ENCODE measurements at places on chromosomes 1 and 21.
A peak's percentile ranks its signal among the peaks of the same experiment; 100 is the strongest.

GRCh38 chr1:210796421-210796820 lies 337.5 kb downstream of the KCNH1 start:
- DNase-seq, result no peak

DNA sequence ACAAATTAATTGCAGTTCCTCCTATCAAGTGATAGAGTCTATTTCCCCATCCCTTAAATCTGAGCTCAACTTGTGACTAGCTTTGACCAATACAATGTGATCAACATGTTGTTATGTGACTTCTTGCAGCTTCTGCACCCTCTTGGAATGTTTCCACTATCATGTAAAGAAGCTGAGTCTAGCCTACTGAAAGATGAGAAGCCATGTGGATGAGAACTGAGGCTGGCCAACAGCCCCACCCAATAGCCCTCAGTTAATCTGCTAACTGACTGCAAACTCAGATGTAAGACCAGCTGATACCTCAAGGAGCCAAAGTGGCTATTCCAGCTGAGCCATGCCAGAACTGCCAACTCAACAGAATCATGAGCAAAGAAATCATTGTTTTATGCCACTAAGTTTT lies 44.0 kb downstream of the LYST start:
- no peak for DNase-seq

DNA sequence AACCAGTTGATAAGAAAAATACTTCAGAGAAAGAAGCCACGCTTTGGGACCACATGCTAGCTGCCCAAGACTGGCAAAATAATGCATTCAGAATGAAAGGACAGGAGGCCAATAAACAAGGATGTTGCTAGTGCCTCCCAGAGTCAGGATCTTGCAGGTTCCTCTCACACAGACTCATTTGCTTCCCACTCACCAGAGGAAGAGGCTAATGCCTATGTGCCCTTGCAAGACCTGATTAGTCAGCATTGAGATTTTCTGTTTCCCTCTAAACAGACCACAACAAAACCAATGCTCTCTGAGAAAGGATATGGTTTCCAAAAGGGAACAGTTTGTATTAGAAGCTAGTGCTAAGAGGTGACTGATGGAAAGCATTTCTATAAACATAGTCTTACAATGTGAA lies 85.7 kb downstream of the NRDC start:
- DNase-seq, result no peak

DNA sequence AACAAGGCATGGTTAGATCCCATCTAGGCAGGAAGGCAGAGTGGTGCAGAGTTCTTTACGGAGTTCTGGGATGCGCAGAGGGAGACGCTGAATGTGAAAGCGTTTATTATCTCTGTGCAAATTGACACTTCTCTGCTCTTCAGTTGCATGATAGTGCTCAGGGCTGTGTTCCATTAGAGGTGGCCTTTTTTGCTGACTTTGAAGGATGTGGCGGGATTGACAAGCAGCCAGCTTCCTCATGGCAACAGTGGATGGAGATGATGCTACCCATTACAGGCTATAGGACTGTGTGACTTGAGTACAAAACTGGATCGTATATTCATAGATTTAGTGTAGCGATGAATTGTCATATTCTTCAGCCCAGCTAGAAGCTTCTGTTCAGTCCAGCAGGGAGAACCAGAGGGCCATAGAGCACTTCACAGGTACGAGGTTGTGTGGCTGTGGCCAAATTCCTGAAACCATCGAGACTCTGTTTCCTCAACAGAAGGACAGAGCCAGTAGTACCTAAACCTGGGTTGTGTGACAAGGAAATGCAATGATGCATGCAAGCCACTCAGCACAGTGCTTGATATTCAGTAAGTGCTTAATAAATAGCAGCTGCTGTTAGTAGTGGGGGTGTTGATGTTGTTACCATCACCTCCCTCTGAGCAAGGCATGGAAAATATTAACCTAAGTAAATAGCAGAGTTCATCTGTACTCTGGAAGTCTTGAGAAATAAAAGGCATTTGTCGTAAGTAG lies 430.0 kb upstream of the KAZN start:
- no peak for DNase-seq

DNA sequence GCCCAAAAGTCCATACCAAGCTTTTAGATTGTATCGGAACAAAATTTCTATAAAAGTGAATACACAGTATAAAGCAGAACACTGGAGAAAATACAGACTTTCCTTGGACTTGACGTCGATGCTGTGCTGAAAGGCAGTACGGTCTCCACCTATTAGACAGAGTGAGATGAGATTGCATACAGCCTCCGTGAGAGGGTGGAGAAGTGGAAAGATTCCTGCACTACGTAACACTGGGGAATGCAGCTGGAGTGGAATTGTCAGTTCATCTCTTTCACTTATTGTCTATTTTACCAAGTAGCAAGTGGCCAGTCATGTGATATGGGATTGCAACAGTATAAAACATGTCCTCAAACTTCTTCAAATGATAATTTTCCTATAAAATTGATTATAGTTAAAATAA lies 209.5 kb downstream of the ZP4 start:
- DNase-seq, result no peak

DNA sequence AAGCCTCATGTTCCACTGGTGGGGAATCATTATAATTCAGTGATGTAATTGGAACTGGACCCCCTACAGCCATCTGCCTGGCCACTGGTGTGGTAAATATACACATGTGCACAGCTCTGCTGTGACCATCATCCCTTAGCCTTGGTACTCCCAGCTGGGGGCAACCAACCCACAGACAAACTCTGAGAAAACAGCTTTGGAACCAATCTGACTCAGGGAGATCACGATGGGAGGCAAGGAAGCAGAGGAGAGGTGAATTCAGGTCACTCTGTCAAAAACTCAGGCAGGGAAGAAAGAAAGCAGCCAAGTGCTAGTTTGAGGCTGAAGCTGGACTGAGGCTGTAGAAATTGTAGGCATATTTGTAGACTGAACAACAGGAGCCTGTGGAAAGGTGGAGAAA lies 197.8 kb upstream of the GALNT2 start:
- DNase-seq, result no peak

DNA sequence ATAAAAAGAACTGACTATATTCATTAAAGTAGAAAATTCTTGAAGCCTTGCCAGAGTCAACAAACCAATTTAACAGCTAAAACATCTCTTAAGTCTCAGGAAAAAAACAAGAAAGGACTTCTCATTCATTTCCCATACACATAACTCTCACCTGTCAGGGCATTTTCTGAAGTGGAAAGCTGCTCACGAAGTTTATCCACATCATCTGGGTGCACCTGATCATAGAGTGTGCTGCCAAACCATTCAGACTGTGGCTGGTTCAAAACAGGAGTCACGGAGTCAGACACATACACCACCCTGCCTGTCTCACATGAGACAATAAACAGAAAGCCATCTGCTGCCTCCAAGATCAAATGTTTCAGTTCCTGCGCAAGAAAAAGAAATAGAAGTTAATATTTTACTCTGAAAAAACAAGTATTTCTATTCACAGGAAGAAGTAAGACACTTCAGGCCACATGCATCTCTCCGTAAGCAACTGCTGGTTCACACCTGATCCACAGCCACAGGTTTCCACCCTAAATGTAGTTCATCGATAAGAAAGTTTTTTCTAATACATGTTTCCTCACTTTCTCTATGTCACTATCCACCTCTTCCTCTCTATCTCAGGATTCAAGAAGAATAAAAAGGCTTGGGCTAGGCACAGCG lies 28.2 kb upstream of the CTSK start:
- no peak for DNase-seq

- DNase-seq, result no peak
These were observed 1447.8 kb upstream of the PRMT6 start for GRCh38 chr1:105608713-105609112.

GRCh38 chr21:36841866-36842265 lies 124.6 kb downstream of the HLCS start:
- no peak for DNase-seq

DNA sequence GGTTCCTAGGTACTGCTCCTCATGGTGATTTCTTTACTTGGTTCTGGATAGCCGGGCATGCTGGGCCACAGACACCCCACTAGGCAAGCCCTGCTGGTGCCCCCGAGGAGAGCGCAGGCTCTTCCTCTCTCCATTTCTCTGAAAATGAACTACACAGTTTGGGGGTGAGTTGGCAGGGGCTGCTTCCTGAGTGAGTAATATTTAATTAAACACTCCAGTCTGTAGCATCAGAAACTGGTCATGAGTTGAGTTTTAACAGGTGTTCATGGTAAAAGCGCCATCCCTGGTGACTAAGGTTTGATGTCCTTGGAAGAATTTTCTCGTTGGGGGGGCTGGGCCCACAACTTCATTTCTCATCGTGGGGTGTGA lies 1.7 kb downstream of the SPSB1 start:
- no peak for DNase-seq

- no peak for DNase-seq
These were observed 370 bp downstream of the PERM1 start for GRCh38 chr1:981491-981954.

DNA sequence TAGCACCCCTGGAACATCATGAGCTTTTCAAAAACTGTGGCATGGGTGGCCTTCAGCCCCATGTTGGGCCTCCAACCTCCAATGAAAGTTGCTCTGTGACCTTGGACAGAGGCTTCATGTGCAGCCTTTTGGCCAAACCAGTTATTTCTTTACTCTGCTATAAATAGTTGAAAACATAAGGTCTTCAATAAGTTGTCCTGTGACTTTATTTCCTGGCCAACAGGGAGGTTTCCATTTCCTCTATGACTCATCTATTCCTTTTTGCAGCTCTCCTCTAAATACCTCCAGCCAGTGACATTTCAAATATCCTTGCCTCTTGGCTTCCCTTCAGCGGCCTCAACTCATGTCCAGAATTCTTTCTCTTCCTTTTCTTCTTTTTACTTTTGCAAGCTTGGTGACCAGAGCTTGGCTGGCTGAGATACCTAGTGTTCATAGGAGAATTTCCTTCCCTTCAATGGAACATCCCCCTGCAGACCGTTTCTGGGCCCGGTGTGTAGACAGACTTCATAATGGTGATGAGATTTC lies 22.7 kb upstream of the TRIM67 start:
- DNase-seq, result no peak

DNA sequence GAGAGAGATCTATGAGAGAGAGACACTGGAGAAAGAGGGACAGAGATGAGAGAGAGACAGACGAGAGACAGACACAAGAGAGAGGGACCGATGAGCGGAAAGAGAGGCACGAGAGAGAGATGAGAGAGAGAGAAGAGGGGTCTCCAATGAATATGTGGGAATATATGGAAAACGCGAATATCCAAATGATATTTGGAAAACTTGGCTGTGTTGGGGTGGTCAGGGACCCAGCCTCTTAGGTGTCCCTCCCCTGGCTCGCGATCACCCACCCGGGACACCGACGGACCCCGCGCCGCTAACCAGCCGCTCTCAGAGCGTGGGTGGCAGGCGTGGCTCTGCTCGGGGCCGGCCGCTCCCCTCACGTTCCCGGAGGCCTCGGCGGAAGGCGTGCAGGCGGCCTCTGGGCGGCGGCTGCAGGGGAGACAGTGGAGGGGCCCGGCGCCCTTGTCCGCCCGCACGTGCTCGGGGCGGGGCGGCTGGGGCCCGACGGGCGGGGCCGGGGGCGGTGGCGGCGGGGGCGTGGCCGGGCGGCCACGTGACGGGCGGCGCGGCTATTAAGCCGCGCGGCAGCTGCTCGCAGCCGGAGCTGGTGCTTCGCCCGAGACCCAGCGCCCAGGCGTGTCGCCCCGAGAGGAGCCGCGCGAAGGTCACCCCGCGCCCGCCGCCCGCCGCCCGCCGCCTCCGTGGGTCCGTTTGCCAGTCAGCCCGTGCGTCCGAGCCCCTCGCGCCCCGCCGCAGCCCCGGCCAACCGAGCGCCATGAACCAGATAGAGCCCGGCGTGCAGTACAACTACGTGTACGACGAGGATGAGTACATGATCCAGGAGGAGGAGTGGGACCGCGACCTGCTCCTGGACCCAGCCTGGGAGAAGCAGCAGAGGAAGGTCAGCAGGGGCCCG lies at the start of gene ACTN2:
ACTN2 (plus strand) TSS at position 583 of the 898 bp plus-strand sequence; CDS start at position 758, 175 bp downstream.
- DNase-seq, result peak; percentile 29

DNA sequence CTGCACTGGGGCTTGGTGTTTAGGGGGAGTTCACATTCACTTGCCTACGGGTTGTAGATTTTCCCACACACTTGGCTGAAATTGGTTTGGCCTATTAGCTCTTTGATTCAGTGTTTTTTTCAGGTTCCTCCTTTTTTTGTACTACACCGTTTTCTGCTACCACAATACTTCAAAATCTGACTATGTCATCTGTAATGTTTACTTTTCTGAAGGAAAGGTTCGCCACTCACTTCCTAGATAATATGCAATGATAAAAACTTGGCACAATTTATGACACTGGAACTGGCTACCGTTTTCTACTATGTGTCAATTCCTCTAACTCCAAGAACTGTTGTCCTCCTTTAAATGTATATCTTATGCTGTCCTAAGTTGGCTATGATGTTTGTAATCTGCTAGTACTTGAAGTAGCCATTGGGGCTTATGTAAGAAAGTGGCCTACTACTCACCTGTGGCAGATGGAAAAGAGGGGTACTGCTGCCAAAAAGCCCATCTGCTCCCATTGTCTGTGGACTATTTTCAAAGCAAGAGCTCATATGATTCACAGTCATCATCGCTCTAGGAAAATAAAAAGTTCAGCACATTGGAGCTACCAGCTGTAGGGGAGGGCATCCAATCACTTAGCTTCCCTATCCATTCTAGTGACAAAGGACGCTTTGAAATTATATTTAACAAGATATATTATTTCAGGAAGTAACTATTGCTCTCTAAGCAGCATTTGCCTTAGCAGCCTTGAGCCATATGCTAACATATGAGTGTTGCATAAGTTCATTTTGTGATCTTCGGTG lies 42.4 kb upstream of the BACH1 start:
- DNase-seq, result no peak

- no peak for DNase-seq
These were observed 2.7 kb downstream of the RPRD2 start for GRCh38 chr1:150366416-150367296.

DNA sequence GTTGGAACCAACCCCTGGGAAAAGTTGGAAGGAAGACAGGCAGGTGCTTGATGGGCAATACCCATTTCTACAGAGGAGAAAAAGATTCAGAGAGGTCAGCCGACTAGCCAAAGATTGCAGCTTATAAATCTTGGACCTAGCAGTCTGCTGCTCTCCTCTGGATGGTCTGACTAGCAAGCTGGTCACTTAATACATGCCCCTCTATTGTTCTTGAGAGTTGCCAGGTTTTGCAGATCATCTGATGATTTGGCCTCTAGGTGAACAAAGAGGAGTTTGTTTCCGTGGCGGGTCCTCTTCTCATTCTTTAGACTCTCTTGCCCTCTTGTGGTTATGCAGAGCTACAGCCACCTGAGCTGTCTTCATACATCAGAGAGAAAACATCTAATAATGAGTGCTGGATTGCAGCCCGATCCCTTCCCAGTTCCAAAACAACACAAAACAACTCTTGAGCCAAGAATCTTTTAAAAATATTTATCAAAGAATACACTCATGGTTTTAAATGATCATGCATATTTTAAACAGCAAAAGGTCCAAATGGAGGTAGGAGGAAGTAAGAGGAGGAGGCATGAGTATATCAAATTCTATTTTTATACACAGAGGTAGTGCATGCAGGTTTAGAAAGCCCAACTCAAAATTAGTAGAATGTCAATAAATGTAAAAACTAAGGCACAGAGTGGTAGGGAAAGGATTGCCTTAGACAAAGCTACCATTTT lies 115.7 kb downstream of the SLC30A10 start:
- DNase-seq, result no peak

- no peak for DNase-seq
These were observed 75.1 kb upstream of the COG2 start for GRCh38 chr1:230567221-230567575.

Measured in T-helper 22 cell (primary cell).